Lung (tissue), 17 donors: ENCODE measurements at places on chromosomes 11 and 22.

DNA sequence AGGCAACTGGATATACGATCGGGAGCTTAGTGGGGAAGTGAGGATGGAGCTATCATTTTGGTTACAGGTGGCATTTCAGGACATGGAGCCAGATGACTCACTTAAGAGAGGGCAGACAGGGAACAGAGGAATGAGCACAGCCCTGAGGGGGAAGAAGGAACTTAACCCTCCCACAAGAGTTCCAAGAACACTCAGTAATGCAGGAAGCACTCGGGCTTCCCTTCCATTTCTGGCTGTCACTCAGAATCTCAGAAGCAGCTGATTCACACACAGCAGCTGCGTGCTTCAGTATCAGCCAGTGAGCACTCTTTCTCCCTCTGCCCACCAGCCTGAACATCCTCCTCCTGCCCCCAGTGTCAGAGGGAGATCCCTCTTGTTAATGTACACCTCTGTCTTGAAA is 34.8 kb downstream of the EFCAB6 start:
- DNase-seq: no peak

GRCh38 chr22:27654546-27655445 is 146.8 kb downstream of the MN1 start:
- DNase-seq: no peak

- DNase-seq: no peak
Measured at GRCh38 chr22:50246242-50247175, 1.7 kb upstream of the TUBGCP6 start.

- no peak for DNase-seq
Measured at GRCh38 chr11:119377112-119377901, 4.2 kb downstream of the USP2 start.

GRCh38 chr11:111693224-111693937 is 72.8 kb downstream of the PPP2R1B start:
- DNase-seq: no peak

GRCh38 chr11:77407613-77408012 is 66.3 kb downstream of the PAK1 start:
- peak; percentile 39 for DNase-seq

DNA sequence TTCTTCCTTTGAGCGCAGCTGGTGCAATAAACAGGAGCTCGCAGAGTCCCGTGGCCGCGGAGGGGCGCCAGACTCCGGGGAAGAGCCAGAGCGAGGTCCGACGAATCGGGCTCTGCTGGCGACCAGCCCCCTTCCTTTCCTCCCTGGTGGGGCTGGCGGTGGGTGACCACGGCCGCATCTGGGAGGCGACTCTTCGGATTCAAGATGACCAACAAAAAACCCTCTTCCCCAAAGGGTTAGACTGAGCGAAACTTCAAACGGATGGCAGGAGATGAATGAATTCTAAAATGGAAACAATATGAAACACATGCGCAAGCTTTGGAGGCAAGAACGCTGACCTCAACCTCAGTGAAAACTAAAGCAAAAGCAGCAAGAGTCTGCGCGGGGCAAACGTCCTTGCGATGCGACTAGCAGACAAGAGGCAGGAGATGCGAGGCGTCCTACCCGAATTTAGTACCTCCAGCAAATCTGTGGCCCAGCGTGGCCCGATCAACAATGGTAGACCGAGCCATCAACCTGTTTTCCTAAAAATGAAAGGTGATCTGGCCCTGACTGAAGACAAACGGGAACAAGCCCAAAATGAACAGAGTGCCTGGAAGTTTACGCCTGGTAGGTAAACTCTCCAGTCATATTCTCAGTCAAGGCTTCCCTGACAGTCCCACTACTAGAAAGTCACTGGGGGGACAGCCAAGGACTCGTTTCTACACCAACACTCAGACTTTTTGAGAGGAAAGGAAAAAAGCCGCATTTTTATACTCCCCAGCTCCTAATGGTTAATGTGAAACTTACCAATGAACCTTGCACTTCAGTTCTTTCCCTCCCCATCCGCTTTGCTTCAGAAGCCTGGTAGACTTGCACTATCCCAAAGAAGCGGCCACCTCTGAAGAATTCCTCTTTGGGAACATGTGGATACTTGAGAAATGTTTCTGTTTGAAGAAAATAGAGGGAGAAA is 11.6 kb downstream of the MMP3 start:
- peak; percentile 24 for DNase-seq

DNA sequence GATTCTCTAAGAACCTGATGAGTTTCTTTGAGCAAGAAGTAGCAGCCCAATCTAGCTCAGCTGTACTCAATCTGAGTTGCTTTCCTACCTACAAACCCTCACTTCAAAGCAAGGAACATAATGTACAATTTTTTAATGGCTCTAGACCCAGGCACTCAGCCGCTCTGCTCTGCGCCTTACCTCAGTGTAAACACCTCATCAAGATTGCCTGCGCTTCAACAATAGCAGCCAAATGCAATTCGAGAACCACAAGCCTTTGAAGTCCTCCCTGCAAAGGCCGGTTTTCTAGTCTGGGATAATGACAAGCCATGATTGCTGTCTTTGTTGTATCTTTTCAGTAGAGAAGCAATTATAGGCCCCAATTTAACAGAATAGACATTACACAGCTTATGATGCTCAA is 38.0 kb downstream of the JHY start:
- peak; percentile 54 for DNase-seq

GRCh38 chr11:45332276-45332934 is 46.3 kb upstream of the SYT13 start:
- peak; percentile 78 for DNase-seq

- DNase-seq: no peak
Measured at GRCh38 chr11:117925198-117925925, 3.8 kb downstream of the TMPRSS13 start.

GRCh38 chr11:66478729-66479393 is 1.4 kb upstream of the DPP3 start:
- no peak for DNase-seq

- no peak for DNase-seq
Measured at GRCh38 chr22:40050258-40050657, 55.5 kb downstream of the FAM83F start.

GRCh38 chr11:30816959-30817880 is 231.1 kb upstream of the MPPED2 start:
- DNase-seq: no peak

DNA sequence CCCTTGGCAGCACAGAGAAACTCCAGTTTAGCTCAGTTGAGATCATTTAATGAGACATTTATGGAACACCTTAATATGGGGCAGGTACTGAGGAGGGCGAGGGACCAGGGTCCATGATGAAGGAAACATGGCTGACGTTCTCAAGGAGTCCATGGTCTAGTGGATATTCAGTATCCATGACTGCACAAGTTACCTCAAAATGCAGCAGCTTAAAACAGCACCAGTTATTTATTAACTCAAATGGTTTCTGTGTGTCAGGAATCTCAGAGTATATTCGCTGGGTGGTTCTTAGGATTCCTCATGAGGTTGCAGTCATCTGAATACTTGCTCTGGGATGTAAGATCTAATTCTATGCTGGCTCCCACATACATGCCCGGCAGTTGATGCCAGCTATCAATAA is 346.8 kb downstream of the LARGE1 start:
- DNase-seq: no peak

DNA sequence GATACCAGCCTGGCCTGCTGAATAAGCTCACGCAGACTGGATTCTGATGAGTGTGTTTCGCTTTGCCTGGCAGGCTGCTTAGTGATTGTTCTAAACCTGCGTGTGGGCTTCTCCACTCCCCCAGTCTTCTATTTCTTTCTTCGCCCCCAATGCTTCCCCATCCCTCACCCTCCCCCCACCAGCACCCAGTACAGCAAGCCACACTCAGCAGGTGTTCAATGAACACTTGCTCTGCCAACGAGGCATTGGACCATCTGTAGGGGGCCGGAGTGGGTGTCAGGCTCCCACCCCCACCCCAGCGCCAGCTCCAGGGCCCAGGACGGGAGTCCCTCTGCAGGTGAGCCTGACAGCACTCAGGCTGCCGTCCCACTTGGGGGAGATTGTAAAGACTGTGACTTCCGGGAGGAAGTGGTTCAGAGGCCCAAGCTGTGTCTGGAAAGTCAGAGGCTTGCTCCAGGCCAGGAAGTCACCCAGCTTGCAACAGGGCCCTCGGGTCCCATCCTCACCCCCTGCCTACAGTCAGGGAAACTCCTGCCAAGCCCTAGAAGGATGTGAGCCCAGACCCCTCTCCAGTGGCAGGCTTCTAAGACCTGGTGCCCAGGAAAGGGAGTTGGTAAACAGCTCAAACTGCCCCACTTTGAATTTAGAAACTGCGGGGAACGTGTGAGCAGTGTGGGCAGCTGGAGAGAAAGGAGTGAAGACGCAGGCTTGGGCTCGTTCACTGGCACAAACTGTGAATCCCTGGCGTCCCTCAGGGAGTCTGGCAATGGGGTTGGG is 66.3 kb upstream of the PRDM11 start:
- peak; percentile 45 for DNase-seq

DNA sequence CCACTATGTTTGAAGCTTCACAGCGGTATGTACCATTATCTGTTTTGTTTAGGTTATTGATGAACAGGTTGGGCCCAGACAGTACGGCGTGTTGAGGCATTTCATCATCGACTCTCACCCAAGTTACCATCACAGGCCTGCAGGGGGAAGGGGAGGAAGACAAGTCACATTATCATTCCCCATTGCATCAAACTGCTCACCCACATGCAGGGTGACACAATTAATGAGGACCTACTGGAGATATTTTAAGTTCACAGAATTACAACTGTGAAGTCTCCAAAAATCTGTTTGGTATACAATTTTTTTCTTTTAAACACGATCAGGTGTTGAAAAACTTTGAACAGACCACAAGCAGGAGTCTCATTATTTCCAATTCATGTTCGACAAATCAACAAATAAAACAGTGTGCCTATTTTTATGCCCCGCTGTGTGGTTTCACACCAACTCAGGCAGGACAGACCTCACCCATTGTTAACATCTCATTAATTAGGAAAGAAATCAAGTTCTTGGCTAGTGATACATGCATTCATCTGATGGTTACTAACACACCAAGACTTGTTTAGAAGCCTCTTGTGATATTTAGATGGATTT is 289.5 kb downstream of the CADM1 start:
- DNase-seq: no peak

- DNase-seq: no peak
Measured at GRCh38 chr11:129910360-129910759, 15.0 kb upstream of the NFRKB start.

GRCh38 chr11:85257837-85258236 is 369.3 kb downstream of the DLG2 start:
- no peak for DNase-seq

- peak; percentile 22 for DNase-seq
Measured at GRCh38 chr22:35312198-35313059, 12.7 kb downstream of the TOM1 start.

GRCh38 chr22:34324763-34325162 is 404.5 kb upstream of the LARGE1 start:
- no peak for DNase-seq

DNA sequence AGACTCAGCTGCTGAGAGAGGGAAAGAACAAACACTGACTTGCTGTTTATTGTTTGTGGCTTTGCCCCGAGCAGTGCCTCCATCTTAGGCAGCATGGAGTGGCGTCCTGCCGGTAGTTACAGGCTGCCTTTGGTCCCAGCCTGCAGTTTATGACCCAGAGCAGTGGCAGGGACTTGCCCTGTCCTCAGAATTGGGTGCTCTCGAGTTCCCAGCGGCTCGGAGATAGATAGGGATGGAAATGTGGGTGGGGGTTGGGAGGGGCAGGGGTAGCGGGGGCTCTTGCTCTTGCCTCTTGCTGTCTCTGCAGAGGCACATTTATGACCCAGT is 3.1 kb downstream of the ALX4 start:
- no peak for DNase-seq
